Aorta (tissue), 5 donors: ENCODE measurements at places on chromosomes 16 and 17.

DNA sequence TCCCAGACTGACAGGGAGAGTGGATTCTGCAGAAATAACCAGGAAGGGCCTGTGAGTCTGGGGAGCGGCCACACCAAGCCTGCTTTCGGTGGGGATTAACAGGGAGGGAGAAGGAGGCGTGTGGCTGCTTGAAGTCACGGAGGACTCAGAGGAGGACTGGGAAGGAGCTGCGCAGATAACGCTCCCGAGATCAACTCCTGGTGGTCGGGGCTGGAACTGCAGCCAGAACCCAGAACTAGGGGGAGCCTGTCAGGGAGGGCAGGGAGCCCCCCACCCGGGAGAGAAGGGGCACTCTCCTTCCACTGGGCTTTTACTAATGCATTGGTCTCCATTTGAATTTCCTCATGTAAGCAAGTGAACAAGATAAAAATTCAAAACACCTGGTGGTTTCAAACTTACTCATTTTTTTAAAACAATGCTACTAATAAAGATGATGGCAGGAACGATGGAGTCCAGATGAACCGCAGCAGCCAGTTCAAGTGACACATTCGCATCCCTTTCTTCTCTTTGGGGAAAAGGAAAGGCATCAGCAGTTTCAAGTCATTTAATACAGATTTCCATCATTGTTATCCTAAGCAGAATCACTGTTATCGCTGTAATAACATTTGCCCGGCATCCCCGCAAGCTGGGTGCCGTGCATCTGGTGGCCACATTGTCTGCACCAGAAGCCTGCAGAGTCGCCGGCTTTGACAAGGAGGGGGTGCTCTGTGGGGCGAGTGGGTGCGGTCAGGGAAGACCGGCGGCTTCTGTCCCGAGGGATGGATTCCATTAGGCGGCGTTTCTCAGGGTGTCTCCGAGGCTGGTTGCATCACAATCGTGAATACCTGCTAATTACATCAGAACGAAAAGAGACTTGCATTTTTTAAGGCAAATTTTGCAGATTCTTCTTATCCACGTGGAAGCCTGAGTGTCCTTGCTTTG, 183.0 kb downstream of the FOXL1 start:
- peak; percentile 93 for DNase-seq

- DNase-seq = no peak
Observed at GRCh38 chr17:36578671-36579070, 13.0 kb upstream of the DHRS11 start.

DNA sequence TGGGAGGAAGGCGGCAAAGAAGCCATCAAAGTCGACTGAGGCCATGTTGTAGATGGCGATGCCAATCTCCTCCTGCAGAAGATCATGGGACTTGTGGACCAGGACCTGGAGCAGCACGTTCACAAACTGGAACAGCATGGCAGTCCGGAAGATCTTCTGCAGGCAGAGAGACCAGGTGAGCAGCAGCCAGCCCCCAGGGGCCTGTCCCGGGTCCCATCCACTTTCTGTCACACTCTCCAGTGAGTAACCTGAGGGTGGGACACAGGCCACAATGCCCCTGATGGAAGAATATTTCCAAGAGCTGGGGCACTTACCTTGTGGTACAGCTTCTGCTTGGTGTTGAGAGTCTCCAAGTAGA, 38.0 kb upstream of the GSG1L start:
- DNase-seq = peak; percentile 37

DNA sequence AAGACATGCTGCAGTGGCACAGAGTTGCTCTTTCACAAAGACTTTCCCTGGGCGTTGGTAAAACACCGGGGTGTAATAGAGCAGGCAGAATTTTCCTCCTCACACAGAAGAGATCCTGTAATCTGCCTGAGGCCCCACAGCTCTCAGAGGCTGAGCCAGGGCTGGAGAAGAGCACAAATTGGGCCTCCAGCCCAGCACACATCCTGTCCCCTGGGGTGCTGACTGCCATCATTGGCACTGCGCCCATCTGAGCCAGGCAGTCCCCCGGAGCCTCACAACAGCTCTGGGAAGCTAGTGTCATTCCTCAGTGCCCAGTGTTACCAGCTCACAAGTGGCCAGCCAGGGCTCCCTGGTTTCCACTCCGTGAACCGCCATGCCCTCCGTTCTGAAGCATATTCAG, 119.4 kb downstream of the SOCS1 start:
- no peak for DNase-seq

DNA sequence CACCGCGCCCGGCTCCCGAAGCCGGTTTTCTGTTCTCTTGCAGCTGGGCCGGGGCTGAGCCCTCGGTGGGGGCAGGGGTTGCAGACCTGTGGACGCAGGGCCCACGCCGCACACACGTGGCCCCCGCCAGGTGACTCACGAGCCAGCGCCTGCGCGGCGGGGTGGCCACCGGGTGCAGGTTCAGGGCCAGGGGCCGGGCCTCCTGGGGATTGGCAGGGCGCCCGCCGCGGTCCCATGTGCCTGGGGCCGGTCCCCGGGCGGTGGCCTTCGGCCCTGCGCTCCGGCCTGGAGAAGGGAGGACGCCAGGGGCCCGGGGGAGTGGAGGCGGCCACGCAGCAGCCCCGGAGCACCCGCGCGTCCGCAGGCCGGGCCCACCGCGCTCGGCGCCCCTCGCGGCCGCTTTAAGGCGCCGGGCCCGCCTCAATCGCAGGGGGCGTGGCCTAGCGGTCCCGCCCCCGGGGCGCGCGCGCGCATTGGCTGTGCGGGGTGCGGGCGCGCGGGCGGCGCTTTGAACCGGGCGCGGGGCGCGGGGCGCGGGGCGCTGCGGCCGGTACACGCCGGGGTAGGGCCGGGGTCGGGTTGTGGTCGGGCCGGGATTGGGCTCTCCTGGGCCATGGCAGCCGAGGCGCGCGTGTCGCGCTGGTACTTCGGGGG, at the start of gene SLC25A10:
SLC25A10 (plus strand) TSS at position 471 of the 654 bp plus-strand sequence; CDS start at position 614, 143 bp downstream.
- peak; percentile 79 for DNase-seq

- DNase-seq = no peak
Observed at GRCh38 chr16:53817812-53818550, 114.0 kb downstream of the FTO start.

DNA sequence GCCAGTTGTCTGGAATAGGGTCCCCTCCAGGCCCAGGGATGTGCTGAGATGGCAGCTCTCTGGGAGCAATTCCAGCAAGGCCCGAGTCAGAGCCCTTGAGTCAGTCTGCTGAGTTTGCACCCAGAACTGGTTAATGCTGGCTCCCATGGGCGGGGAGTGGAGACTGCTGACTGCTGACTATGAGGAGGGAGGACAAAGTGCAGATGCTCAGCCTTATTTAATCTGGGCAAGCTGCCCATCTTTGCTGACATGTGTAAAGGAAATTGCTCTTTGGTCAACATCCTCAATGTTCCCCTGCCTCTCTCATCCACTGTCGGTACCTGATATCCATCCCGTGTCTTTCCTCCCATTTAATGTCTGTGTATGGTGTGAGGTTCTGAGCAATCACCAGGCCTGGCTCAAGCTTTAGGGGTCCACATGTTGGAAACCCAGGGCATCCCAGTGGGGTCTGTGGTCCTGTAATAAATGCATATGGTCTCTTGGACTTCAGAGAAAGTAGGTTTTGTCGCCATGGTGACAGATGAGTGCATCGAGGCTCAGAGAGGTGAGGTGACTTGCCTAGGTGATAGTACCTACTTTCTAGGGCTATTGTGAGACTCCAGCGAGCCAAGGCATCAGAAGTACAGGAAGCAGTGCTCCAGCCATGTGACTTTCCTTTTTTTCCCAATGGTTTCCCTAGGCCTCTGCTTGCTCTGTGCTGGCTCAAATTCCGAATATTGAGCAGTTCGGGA, 20.0 kb upstream of the RNF135 start:
- DNase-seq = peak; percentile 91

DNA sequence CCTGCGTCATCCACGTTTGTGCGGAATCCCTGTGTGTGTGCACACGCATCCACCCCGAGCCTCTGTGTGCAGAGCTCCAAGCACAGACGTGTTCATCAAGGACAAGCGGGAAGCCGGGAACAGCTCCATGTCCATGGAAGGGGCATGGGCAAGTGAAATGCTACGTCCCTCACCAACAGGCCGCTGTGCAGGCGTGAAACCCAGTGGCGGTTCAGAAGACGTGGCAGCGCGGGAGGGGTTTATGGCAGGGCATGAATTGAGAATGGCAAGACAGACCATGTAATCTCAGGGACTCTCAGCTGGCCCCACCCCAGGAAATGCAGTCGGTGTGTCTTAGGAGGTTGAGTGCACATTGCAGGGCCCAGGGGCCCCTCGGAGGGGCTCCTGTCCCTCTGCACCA, 52.7 kb downstream of the TBC1D16 start:
- DNase-seq = peak; percentile 57

DNA sequence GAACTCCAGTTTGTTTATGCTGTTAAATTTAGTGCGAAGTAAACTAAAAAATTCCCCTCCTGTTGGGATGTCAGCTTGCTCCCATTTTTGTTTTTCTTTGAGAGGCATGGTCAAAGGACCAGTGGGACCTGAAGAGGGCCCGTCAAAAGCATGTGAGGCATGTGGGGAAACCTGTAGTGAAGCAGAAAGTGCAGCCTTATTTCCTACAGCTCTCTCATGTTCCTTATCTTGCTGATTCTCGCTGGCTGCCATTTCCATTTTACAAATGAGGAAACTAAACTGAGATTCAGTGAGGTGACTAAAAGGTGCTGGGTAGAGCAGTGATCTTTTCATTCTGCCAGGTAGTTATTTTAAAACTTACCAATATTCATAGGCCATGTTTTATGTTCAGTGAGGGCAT, 27.1 kb downstream of the EPN2 start:
- no peak for DNase-seq

GRCh38 chr17:29821897-29822296, 108.1 kb downstream of the SSH2 start:
- no peak for DNase-seq

DNA sequence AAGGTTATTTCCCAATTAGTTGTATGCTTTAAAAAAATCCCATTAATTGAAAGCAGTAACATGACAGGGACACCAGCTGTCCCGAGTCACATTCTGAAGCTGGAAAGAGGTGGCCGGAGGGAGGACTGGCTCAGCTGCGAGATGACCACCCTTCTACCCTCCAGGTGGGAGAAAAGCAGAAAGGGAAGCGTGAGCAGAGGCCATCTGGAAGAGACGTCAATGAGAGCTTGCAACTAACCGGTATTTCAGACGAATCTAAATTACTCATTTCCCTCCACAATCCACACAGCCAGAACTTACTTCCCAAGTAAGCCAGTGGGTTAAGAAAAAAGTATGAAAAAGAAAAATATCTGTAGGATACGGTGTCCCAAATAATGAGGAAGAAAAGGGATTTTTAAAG, 28.5 kb upstream of the SLC38A8 start:
- no peak for DNase-seq

- DNase-seq = no peak
Observed at GRCh38 chr17:4407216-4407615, 26.5 kb upstream of the SPNS3 start.

DNA sequence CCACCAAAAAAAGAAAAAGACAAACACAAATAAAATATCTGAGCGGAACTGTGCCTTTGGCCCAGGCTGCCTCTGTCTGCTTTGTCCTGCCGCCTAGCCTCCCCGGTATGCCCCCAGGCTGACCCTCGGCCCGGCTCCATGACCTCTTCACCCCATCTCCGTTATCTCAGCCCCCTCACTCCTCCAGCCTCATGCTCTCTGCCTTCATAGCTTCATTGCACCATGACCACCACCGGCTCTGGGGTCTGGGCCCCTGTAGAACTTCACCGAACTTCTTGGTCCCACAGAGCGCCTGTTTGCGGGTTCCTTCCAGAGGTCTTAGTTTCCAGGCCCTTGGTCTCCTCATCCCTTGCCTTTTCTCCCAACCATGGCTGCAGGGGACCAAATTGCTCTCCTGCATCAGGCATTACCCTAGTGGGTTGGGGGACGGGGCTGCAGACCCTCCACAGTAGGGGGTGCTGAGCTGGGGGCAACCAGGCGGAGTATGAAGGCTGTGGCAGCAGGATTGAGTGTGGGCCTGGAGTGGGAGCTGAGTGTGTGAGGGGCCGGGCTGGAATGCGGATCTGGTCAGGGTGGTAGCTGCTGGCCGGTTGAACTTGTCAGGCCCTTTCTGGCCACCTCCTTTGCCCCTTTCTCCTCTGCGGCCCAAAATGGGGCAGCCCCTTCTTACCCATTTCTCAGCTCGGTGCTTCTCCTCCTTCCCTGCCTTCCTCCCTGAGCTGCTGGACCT, 6.9 kb downstream of the HIRIP3 start:
- DNase-seq = peak; percentile 30

GRCh38 chr17:72403713-72404209, 282.9 kb downstream of the SOX9 start:
- DNase-seq = no peak

DNA sequence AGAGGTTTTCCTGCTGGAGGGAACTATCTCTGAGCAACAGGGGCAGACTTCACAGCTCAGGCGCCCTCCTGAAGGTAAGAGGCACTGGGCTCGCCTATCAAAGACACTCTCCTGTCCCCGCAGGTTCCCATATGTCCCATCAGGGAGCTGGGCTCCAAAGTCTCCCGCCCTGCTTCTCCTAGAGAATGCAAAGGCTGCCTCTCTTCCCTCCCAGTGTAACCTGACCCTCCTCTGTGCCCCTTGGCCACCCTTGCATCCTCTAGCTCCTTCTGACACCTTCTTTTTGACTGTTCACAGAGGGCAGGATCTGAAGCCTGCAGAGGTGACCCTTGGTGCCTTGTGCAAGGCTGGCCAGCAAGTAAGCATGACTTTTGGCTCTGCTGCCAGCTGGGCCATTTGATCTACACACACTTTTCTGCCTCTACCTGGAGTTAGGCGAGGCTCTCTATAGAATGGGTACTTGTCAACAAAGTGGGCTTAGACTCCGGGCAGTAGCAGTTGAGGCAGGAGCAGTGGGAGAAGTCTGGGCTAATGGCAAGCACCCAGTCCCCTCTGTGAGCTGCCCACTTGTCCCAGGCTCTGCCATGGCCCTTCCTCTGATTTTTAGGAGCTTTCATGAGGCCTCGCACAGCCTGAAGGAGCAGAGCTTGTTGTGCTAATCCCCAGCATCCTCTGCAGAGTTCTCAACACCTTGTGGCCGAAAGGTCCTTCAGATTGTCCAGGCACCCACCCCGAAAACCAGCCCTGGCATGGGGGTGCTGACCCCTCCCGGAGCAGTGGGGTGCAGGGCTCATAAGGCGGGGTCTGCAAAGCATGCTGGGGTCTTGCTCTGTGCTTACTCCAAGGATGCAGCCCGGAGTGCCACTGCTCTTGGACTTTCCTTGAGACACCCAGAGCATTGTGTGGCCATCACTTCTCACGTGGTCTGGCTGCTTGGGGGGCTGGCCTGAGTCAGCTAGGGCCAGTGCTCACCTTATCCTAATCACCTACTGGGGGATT, 122.9 kb downstream of the METRNL start:
- DNase-seq = peak; percentile 76

- DNase-seq = no peak
Observed at GRCh38 chr16:85503679-85504231, 109.4 kb upstream of the GSE1 start.

GRCh38 chr16:83356266-83356665, 451.5 kb upstream of the HSBP1 start:
- no peak for DNase-seq

DNA sequence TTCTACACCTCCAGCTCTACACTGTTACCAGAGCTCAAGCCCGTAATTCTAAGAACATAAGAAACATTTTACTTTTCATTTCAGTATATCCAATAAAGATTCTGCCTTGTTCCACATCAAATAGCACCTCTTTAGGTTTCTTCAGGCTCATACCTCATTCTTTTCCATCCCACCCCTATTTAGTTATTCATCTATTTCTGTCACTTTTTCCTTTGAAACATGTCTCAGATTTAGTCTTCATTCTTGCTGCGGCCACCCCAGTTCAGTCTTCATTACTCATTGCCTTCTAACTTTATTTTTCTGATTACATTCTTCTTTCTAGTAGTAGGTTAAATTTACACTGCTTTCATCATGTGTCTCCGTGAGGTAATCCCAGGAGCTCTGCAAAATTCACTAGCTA, 33.5 kb downstream of the PPM1E start:
- DNase-seq = no peak
